ENCODE measurements at places on chromosomes 2 and 18.

- peak; percentile 43 for DNase-seq
These were observed 132.3 kb upstream of the DLX2 start for GRCh38 chr2:172234716-172235691.

GRCh38 chr2:176110415-176111308 is 3.6 kb downstream of the HOXD11 start:
- no peak for DNase-seq

DNA sequence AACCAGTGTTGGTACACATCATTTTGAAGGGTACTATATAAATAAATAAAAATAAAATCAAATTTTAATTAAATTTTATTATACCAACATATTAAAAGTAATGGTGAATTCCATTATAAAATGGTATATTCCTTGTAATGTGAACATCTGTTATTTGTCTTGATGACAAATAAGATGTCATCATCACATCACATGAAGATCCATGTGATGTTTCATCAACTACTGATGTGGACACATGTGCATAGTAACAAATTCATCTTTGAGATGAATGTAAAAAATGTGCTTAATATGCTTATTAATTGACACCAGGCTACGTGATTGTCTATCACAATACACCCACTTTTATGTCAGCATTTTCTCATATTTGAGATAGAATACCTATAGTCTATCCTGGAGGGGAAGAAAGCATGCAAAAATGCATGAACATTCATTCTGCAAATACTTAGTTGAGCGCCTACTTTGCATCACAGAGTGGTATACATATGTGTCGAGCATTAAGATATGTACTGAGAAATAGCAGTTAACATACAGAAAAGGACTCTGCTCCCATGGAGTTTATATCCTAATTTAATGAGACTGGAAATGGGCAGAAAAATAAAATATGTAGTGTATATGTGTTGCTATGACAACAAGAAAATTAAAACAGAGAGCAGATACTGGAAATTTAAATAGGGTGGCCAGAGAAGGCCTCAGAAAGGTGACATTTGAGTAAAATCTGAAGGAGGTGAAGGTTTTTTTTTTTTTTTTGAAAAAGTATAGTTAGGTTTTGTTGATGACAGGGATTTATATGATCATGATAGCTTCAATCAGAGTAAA is 281.1 kb downstream of the ARHGAP15 start:
- no peak for DNase-seq

GRCh38 chr2:219417374-219417773 is 803 bp upstream of the DES start:
- no peak for DNase-seq

DNA sequence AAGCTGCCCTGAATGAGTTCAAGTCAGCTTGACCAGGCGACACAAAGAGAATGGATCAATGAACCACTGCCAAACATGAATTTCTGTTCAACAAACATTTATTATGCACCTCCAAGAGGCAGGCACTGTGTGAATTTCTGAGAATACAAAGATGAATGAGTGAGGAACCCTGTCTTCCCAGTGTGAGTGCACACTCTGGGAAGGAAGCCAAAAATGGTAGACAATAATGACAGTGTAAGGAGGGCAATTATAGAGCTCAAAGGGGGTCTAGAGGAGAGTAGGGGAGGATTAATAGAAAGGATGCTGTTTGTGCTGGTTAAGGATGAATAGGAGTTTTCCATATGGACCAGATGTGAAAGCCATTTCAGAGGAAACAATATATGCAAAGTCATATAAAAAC is 213.4 kb downstream of the DCC start:
- DNase-seq: no peak

DNA sequence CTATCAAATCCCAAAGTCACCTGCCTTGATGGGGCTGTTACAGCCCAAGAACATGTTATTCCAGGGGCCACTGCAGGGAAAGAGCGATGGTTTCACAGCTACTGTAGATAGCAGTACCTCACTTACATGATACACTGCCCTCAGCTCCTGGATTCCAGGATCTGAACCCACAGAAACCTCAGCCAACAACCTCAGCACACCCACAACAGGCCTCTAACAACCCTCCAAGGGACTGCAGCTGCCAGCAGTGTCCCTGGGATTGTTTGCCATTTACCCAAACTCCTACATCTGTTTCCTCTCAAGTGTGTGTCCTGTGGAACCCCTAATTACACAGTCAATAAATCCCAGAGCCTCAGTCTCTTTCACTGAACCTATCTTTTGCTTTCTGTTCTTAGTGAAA is 28.2 kb downstream of the OSBPL1A start:
- DNase-seq: no peak

Data from neuronal stem cell (in vitro differentiated cells).